Kidney (tissue), 22 donors: ENCODE measurements at places on chromosomes 6 and 20. TPM values are rescaled to one million over a fixed set of nuclear protein-coding genes. Genes with fewer than 3 reads are reported as not detected.

LST1 gene
- total RNA-seq = 31.5 TPM

DNA sequence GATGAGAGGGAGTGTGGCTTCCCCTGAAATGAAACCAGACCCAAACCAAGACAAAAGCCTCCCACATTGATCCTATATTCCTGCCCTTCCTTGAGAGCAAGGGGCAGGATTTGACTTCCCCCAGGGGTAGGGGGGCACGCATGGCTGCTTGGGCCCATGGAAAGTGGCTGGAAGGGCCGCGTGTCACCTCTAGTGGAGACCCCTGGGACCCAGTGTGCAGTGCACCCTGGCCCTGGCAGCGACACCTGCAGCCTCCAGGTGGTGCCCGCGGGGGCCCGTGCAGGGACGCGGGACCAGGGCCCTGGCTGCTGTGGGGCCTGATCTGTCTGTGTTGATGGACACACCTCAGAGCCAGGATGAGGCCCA lies 18.0 kb upstream of the SLCO4A1 start:
- H3K4me1 ChIP-seq = peaks cover 38% of the 10 kb centered on the region
- peak; percentile 28 for DNase-seq
- H3K4me3 ChIP-seq = peak overlapping the region; percentile 24
- no peaks in the 10 kb centered on the region for H3K36me3 ChIP-seq
- H3K27ac ChIP-seq = peak overlapping the region; percentile 96

- H3K36me3 ChIP-seq = peaks cover 47% of the 10 kb centered on the region
- no peak overlapping the region for H3K4me3 ChIP-seq
- no peak overlapping the region for H3K27ac ChIP-seq
- no peaks in the 10 kb centered on the region for H3K4me1 ChIP-seq
- H3K27me3 ChIP-seq = no peaks in the 10 kb centered on the region
Observed at GRCh38 chr6:152356662-152357061, 280.5 kb downstream of the SYNE1 start.

DNA sequence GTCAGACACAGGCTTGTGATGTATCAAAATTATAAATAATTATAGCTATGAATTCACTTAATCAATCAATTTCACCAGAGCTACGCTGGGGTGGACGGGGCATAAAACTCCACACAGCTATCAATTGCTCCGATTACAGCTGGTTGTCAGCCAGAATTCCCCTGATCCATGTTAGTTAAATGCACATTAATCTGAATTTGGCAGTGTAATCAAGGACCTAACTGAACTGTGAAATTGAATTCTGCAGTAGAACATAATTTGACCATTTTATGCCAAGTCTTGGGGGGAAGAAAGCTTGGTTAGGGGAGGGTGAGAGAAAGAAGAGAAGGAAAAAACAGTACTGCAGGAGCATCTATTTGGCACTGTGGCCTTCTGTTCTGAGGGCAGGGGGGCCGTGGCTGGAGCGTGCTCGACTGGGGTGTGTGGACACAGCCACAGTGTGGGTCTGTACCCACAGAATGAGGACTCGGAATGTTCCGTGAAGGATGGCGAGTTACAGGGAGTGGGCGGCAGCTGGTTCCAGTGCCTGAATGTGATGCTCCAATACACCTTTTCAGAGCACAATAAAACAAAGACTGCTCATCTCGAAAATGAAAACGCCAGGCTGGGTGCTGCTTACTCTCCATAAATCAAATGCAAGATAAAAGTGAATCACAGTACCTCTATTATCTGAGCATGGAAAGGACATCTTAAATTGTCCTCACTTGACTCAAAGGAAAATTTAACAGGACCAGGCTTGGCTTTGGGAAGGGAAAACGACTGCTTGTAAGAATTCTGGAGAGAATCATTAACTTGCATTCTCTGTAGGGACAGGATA lies 59.2 kb downstream of the LAMP5 start:
- DNase-seq = peak; percentile 61
- no peaks in the 10 kb centered on the region for H3K36me3 ChIP-seq
- no peak overlapping the region for H3K4me3 ChIP-seq
- H3K27ac ChIP-seq = no peak overlapping the region

DNA sequence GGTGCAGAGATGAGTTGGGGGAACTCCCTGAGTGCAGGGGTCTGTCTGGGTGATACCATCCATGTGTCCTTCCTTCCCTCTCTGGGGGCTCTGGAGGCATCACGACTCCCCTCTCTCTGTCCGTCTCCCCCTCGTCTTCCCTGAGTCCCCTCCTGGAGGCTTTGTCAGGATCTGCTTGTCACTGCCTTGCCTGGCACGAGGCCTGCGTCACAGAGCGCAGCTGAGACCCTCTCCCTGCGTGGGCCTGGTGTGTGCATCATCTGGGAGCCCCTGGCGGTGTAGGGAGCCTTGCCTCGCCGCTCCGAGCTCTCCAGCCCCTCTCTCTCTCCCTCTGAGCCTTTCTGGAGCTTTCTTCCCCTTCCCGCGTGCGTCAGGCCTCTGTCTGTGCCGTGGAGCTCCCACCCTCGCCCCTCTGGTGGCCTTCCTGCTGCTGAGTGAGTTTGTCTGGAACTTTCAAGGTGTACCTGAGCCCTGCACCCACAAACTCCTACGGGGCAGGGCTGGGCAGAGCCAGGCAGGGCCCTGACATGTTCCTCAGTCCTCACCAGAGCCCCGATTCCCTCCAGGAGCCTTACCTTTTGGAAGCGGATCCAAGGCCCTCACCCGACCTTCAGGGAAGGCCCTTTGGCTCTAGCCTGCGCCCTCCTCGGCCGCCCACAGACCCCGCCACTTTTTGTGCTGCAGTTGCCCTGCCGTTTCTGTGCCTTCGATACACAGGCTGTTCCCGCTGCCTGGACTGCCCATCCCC lies 70.3 kb downstream of the SRC start:
- H3K4me3 ChIP-seq = no peak overlapping the region
- H3K36me3 ChIP-seq = no peaks in the 10 kb centered on the region
- DNase-seq = no peak
- H3K4me1 ChIP-seq = peaks cover 8% of the 10 kb centered on the region

DNA sequence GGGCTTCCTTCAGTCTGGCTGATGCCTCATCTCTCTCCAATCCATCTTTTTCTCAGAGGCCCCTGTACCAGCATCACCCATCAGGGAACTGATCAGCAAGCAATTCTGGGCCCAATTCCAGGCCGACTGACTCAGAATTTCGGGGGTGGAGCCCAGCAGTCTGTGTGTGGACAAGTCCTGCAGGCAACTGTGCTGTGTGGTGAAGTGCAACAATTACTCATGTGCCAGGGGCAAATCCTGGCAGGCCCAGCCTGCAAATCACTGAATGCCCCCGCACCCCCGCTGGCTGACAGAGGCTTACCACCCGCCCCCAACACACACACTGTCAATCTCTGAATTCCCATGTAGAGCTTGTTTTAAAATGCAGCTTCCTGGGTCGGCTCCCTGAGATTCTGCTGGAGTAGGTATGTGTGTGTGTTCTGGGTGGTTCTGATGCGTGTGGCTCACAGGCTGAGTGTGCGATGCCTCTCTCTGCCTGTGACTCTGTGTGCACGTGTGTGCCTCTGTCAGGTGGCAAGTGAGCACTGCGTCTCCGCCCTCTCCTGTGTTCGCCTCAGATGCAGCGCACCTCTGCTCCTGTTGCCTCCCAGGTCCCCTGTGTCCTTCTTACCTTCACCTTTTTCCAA lies 45.4 kb downstream of the SSR1 start:
- DNase-seq = no peak
- H3K4me1 ChIP-seq = no peaks in the 10 kb centered on the region
- H3K27ac ChIP-seq = no peak overlapping the region

GRCh38 chr6:37024656-37025337 lies 19.3 kb downstream of the FGD2 start:
- no peaks in the 10 kb centered on the region for H3K36me3 ChIP-seq
- no peaks in the 10 kb centered on the region for H3K4me1 ChIP-seq
- DNase-seq = no peak
- H3K27me3 ChIP-seq = peaks cover 2% of the 10 kb centered on the region
